ENCODE measurements at places on chromosomes 4 and X. TPM values are rescaled to one million over a fixed set of nuclear protein-coding genes. Genes with fewer than 3 reads are reported as not detected.

The MAGEB2 gene
- not detected for total RNA-seq

The CACNA1F gene
- 0.10 TPM for total RNA-seq

The IL3RA gene
- 0.89 TPM for total RNA-seq

The PPEF2 gene
- total RNA-seq = not detected

The NFXL1 gene
- 66.4 TPM for total RNA-seq

The TCP11X2 gene
- not detected for total RNA-seq

The CENPVL1 gene
- total RNA-seq = not detected

The GUCY1A1 gene
- 11.4 TPM for total RNA-seq
